HFFc6 (cell line): ENCODE measurements at places on chromosomes 16 and 17. TPM values are rescaled to one million over a fixed set of nuclear protein-coding genes. Genes with fewer than 3 reads are reported as not detected.

DNA sequence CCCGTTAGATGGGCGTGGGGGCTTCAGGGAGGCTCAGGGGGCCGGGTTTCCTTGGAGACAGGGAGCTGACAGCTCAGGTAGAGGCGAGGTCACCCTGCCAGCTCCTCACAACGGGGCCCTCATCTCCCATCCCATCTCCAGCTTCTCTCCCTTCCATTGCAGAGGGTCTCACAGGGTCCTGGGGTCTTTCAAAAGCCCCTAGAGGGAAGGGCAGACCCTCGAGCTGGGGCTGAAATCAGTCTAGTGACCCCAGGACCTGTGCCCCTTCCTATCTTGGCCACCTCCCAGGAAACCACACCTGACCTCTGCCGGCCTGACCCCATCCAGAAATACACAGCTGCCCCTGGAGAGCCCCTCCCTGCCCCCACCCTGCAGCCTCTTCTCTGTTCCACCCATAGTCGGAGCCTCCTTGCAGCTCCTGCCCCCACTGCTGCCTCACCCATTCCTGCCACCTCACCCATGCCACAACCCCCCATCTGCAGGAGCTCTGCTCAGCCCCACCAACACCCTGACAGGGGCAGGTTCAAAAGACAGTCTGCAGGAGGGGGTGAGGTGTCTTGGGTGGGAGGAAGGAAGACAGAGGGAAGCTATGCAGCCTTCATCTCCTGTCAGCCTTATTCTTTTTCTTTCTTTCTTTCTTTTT lies 23.4 kb downstream of the PIK3R5 start:
- DNase-seq: no peak

GRCh38 chr17:57410169-57410568 lies 153.8 kb downstream of the MSI2 start:
- DNase-seq: no peak

GRCh38 chr16:3609895-3610697 lies 1.3 kb downstream of the SLX4 start:
- DNase-seq: no peak

GRCh38 chr17:8900207-8900606 lies 32.7 kb upstream of the PIK3R6 start:
- no peak for DNase-seq

Gene WFDC1
- total RNA-seq: 3.4 to 36.2 TPM (median 21.2 TPM) in 3 replicates

DNA sequence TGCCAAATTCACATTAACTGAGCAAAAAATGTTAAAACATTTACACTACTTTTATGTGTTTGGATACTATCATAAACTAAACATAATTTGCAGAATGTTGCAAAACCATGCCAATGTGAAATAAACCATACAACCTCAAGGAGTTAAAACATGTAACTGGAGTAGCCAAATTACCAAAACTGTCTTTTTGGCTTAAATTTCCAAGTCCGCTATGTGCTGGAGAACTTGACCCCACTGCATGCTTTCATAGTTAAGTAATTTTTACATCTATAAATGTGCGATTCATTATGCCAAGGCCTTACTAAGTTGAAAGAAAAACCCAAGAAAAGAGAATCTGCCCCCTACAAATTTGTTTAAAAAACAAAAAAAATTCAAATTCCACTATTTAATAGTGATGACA lies 28.2 kb downstream of the BRD7 start:
- DNase-seq: no peak

DNA sequence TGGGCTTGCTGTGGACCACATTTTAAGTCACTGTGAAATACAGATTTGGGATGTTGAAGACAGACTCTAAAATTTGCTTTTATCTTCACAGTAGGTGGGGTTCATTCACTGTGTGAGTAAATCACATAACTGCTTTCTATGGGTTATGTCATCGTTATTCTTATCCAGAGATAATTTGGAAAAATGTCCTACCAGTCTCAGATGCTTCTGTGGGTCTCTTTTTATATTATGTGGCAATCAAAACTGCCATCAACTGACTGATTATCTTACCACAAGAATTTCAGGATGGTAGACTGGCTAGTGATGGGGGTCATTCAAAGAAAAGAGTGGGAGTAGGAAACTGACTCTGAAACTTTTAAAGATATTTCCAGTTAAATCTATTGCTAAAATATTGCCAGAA lies 3.1 kb downstream of the HSBP1 start:
- DNase-seq: no peak

- no peak for DNase-seq
Measured at GRCh38 chr17:70618641-70619040, 449.3 kb downstream of the KCNJ2 start.
